ENCODE measurements at places on chromosomes 5 and 9.

DNA sequence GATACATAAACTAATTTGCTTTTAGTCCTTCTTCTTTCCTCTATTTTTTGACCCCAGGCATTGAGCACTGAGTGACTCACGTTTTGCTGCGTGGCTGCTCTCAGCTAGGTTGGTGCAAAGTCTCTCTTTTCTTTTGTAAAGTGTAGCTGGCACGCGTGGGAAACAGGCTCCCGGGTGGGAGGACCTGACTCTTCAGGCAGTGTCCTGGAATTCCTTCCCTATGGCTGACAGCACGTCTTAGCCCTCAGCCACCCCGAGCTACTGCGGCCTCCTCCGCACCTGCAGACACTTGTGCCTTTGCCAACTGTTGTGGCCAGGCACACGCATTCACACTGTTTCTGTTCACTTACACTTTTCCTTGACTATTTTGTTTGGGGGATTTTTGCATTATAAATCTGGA, 877 bp upstream of the SCGB3A1 start:
- no peak for DNase-seq

- DNase-seq: no peak
Observed at GRCh38 chr9:79939819-79940218, 368.1 kb downstream of the TLE4 start.

GRCh38 chr5:2833556-2833955, 82.1 kb upstream of the IRX2 start:
- DNase-seq: no peak

- DNase-seq: no peak
Observed at GRCh38 chr5:43193181-43193893, 1.3 kb downstream of the NIM1K start.

DNA sequence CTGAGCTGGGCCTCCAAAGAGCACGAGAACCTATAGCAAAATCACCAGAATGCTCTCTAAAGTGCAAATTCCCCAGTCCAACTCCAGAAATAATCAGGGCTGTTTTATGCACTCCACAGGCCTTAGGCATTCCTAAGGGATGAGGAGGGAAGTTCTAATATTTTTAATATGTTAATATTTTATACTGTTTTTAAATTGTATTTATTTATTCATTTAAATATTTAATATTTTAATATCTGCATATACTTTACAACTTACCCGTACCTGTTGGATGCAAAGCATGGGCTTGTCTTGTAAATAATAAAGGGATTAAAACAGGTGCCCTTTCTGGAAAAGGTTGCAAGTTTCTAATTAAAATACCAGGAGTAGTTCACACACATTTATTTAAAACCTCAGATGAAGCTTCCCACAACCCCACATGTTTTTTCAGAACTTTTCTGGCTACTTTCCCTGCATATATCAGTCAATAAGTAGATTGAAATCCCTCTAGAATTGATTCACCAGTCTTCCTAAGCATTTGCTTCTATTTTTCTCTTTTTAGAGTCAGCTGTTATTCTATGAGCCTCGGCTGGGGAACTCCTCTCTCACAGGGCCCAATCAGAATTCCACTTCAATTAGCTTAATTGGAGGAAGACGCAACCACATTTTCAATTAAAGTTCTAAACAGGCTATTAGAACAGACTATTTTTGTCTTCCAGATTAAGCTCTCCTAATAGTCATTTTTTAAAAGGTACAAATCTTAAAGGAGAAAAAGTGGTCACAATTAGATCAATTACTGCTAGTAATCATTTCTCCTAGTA, 140.8 kb downstream of the CDH6 start:
- no peak for DNase-seq

- peak; percentile 54 for DNase-seq
Observed at GRCh38 chr9:129138476-129139232, 27.4 kb downstream of the PTPA start.

- no peak for DNase-seq
Observed at GRCh38 chr9:90167914-90168313, 474.7 kb downstream of the DIRAS2 start.

- no peak for DNase-seq
Observed at GRCh38 chr5:10653043-10653442, 89.2 kb downstream of the ANKRD33B start.

- DNase-seq: no peak
Observed at GRCh38 chr5:158485604-158486081, 614.1 kb downstream of the EBF1 start.

DNA sequence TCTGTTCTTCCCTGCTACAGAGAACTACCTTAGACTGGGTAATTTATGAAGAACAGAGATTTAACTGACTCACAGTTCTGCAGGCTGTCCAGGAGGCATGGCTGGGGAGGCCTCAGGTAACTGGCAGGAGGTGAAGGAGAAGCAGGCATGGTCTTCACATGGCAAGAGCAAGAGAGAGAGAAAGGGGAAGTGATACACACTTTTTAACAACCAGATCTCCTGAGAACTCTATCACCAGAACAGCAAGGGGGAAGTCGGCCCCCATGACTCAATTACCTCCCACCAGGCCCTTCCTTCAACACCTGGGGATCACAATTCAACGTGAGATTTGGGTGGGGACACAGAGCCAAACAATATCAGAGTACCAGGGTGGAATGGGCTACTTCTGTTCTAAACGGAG, 766.8 kb downstream of the TLE1 start:
- no peak for DNase-seq

DNA sequence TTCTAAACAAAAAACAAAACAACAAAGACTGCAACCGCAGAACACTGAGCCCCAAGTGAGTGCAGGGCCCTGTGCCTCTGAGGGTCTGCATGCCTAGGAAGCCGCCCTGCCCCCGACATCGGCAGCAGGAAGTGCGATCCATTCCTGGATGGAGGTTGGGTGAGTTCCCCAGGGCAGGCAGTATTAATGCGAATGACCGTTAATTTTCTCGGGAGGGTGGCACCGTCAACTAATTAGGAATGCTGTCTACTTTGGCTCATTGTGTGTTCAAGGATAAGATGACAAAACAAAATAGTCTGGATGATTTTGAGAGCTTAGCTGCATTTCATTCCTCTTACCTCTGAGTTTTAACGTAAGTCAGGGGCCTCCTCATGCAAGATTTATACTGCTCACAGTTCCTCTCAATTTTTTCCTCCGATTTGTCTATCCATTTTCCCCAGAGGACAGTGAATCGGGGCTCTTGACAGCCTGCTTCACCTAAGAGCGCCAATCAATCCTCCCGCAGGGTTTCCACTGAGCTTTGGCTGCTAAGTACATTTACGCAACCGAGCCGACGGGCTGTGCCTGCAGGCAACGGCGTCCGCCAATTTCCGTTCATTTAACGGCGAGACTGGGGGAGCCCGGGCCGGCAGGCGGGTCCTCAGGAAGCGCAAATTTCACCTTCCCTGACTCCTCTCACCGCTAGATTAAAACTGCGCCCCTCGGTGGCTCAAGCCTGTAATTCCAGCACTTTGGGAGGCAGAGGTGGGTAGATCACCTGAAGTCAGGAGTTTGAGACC, 2.9 kb upstream of the NXNL2 start:
- no peak for DNase-seq

DNA sequence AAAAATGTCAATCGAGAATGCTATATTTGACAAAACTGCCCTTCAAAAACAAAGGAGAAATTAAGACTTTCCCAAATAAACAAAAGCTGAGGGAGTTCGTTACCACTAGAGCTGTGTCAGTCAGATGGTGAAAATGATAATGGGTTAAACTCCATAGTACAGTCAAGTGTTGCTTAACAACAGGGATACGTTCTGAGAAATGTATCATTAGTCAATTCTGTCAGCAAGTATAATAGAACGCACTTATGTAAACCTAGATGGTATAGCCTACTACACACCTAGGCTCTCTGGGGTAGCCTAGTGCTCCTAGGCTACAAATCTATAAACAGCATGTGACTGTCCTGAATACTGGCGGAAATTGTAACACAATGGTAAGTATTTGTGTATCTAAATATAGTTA, 138.7 kb downstream of the DRD1 start:
- DNase-seq: no peak

- no peak for DNase-seq
Observed at GRCh38 chr5:151084363-151084762, 3.5 kb upstream of the TNIP1 start.

DNA sequence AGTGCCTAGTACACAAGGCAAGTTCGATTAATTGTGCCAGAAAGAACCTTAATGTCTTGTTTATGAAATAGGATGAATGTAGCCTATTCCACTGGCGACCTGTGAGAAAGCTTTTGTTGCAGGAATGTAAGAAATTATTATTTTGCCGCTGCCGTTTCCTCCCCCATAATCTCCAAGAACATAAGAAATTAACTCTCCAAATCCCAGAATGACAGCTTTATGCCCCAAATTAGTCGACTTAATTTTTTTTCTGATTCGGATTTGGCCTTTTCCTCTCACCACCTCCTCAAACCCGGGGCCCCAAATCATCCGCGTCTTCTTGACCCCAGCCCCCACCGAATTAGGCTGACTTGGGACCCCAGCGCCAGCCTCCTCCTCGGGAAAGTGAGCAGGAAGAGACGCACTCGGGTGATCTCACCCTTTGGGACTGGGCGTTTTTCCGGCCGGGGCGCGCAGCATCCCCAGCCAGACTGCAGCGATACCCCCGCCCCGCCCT, 682 bp upstream of the SPTAN1 start:
- no peak for DNase-seq

DNA sequence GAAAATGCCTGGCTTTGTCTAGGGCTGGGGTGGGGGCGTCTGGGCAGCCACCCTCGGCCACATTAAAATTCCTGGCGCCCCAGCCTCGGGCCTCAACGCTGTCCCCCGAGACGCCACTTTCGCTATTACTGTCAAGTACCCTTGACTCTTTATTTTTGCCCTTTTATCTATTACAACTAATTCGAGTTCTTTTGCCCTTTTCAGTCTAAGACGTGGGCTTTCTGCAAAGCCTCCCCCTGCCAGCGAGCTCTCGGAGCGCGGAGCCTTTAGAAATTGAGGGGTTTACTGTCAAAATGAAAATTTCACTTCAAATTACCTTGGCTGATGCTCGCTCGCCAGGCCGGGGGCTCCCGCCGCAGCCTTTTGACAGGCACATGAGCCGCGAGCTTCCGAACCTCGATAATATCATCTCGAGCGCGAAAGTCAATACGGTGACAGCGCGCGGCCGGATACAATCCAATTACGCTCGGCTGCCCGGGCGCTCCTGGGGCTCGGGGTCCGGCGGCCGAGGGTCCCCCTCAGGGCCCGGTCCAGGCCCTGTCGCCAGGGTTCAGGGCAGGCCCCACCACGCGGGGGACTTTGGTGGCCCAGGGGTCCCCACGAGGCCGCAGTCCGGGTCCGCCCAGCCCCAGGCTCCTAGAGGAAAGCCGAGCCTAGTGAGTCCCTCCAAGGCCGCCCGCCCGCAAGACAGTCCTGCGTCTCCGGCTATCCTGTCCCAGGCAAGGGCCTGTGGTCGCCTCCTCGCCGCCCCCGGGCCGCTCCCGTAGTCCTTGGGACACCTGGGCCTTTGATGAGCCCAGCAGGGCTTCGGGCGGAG, 6.7 kb downstream of the IRX4 start:
- no peak for DNase-seq

DNA sequence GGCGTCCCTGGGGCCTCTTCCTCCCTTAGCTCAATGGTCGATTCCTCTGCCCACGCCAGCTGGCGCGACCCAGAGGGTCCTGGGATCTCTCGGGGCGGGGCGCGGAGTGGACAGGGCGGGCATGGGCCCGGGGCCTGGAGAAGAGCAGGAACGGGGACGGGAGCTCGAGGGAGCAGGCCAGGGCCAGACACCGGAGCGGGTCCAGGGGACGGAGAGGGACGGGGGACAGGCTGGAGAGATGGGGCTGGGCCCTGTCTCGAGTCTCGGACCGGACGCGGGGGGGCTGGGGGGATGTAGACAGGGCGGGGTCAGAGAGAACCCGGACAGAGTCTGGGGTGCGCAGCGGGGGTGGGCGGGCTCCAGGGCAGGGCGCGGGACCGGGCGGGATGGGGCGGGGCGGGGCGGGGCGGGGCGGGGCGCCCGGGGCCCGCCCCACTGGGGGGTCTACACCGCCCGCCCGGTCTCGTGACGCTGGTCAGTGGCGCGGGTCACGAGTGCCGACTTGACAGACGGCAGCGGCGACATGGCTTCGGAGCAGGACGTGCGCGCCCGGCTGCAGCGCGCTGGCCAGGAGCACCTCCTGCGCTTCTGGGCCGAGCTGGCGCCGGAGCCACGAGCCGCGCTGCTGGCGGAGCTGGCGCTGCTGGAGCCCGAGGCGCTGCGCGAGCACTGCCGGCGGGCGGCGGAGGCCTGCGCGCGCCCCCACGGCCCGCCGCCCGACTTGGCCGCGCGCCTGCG, at the start of gene UAP1L1:
UAP1L1 (plus strand) TSS at position 508 of the 738 bp plus-strand sequence; CDS start at position 524, 16 bp downstream.
- peak; percentile 58 for DNase-seq

DNA sequence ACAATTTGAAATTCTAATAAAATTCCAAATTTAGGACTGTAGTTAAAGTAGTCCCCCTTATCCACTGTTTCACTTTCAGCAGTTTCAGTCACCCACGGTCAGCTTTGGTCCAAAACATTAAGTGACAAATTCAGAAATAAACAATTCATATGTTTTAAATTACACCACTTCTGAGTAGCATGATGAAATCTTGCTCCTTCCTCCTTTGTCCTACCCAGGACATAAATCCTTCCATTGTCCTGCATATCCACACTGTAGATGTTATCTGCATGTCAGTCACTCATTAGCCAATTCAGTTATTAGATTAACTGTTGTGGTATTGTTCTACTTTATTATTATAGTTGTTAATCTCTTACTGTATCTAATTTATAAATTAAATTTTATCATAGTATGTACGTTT, 376.5 kb downstream of the SH3GL2 start:
- DNase-seq: no peak

DNA sequence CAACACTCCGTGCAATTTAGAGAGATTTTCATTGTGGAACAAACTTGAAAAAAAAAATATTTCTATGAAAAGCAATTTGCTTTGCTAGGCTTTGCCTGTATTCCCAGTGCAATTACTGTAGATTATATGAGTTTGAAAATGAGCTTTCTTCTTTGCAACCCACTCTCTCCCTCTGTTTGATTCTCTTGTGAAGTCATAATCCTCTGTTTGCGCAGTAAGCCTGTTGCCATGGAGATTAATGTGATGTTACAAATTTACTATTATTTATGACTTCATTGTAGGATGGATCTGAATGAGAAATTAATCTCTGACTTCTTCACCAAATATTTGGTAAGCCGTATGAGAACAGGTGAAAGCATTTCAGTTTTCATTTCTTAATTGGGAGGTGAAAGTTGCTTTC, 320.3 kb downstream of the SPATA31D1 start:
- no peak for DNase-seq

- DNase-seq: no peak
Observed at GRCh38 chr9:81685763-81686613, 3.4 kb downstream of the TLE1 start.

DNA sequence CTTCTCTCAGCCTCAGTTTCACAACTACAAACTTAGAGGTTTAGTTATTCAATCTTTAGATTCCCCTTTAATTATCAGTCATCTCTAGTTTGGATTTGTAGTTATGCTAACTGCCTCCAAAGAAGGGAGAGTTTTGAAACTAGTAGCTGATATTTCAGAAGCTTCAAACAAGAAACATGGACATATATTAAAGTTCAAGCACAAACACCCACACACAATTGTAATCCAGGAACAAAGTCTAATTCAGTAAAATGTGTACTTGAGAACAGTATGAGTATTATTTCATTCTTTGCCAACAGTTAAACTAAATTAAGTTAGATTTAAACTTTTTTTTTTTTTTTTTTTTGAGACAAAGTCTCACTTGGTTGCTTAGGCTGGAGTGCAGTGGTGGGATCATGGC, 71.2 kb upstream of the ABCA1 start:
- DNase-seq: no peak
